HFFc6 (cell line): ENCODE measurements at places on chromosomes 3 and 15. TPM values are rescaled to one million over a fixed set of nuclear protein-coding genes. Genes with fewer than 3 reads are reported as not detected.

HDC gene
- total RNA-seq, result 0.07 TPM in 1 of 3 replicates, not detected in the others

GRCh38 chr15:27977696-27978095 lies 121.4 kb downstream of the OCA2 start:
- no peaks in the 10 kb centered on the region for H3K4me1 ChIP-seq
- H3K4me3 ChIP-seq, result no peak overlapping the region
- H3K27me3 ChIP-seq, result no peaks in the 10 kb centered on the region
- no peak for DNase-seq
- H3K36me3 ChIP-seq, result no peaks in the 10 kb centered on the region

- peaks cover 14% of the 10 kb centered on the region for H3K4me1 ChIP-seq
- H3K4me3 ChIP-seq, result no peak overlapping the region
Observed at GRCh38 chr15:26864664-26865191, 2.1 kb upstream of the GABRA5 start.

- no peaks in the 10 kb centered on the region for H3K36me3 ChIP-seq
- H3K27me3 ChIP-seq, result no peaks in the 10 kb centered on the region; the same call in 1 of the 2 replicates
- peaks cover 11% of the 10 kb centered on the region for H3K4me1 ChIP-seq
- H3K27ac ChIP-seq, result no peak overlapping the region
Observed at GRCh38 chr15:72155003-72155621, 36.9 kb downstream of the SENP8 start.

ZNF770 gene
- 35.2 to 36.4 TPM (median 36.4 TPM) in 3 replicates for total RNA-seq

- H3K36me3 ChIP-seq, result peaks cover 6% of the 10 kb centered on the region
- H3K27me3 ChIP-seq, result no peaks in the 10 kb centered on the region
- H3K4me1 ChIP-seq, result peaks cover 13% of the 10 kb centered on the region
- no peak overlapping the region for H3K4me3 ChIP-seq
- DNase-seq, result no peak
Observed at GRCh38 chr3:65448120-65448519, 590.6 kb downstream of the MAGI1 start.

- H3K4me1 ChIP-seq, result no peaks in the 10 kb centered on the region
- no peak overlapping the region for H3K4me3 ChIP-seq
- H3K27ac ChIP-seq, result no peak overlapping the region
- H3K27me3 ChIP-seq, result no peaks in the 10 kb centered on the region; the same call in 1 of the 2 replicates
- no peaks in the 10 kb centered on the region for H3K36me3 ChIP-seq
Observed at GRCh38 chr15:61518191-61518950, 289.3 kb upstream of the RORA start.

DNA sequence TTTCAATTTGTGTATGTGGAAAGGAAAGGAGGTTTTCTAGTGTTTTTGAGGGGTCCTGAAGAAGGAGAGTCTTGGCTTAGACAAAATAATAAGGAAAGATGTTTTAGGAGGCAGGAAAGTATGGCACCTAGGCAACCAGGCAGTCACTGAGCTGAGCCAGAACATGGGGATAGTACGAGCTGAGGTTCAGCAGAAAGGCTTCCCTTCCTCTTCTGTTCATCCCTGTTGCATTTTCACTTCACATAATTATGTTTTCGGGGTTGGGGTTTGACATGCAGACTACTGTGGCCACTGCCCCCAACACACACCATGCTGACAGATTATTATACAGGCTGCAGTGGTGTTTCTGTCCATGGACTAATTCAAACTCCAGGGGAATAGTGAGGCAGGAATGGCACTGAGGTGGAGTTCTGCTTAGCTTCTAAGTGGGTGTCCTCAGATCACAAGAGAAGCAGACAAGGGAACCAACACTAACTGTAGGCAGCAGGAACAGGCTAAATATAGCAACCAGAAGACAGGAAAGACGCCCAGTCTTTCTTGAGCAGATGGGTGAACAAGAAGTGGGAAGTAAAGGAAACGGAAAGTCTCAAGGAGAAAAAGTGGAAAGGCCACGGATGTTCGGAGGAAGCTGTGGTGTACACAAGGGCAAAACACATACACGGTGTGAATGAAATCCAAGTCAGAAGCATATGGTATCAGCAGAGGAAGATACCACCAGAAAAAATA lies 305.8 kb downstream of the PLCL2 start:
- no peak for DNase-seq
- no peaks in the 10 kb centered on the region for H3K4me1 ChIP-seq
- H3K4me3 ChIP-seq, result no peak overlapping the region

- H3K36me3 ChIP-seq, result peaks cover 36% of the 10 kb centered on the region
- H3K4me3 ChIP-seq, result no peak overlapping the region
- no peak overlapping the region for H3K27ac ChIP-seq
Observed at GRCh38 chr3:191390580-191390979, 60.3 kb upstream of the UTS2B start.

DNA sequence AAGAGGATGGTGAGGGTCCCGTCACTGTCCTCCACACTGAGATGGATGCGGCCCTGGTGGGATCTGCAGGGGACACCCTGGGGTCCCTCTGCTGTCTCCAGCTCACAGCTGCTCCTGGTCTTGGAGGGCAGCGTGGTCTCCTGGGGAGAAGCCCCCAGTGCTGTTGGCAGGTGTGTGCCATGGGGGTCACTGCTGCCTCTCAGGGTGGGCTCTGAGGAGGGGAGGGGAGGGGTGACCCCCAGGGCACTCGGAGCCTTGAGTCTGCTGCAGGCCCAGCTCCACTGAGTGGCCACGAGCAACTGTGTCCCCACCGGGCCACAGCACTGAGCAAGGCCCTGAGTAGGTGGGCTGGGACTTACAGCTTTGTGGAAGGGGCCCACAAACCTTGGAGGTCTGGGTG lies 34.7 kb downstream of the KLHL25 start:
- H3K4me1 ChIP-seq, result peaks cover 13% of the 10 kb centered on the region
- H3K4me3 ChIP-seq, result no peak overlapping the region
- no peak overlapping the region for H3K27ac ChIP-seq
- DNase-seq, result no peak
- H3K27me3 ChIP-seq, result no peaks in the 10 kb centered on the region

NEK4 gene
- 20.1 to 25.0 TPM (median 23.3 TPM) in 3 replicates for total RNA-seq

DNA sequence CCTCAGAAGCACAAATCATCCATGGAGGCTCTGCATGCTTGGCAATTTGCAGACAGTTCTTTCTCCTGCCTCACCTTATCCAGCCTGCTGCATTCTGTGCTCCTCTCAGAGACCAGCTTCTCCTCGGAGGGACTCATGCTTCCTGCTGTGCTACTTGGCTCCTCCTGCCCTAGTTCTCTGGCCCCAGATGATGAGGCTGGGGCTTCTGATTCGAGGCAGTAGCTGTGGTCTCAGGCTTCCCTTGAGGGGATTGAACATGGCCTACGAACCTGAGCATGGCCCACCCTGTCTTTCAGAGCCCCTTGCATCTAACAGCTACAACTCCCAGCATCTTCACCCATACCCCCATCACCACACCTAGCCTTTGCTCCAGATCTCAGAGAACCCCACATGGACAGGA lies 6.7 kb downstream of the VIPR1 start:
- no peaks in the 10 kb centered on the region for H3K36me3 ChIP-seq
- H3K27ac ChIP-seq, result no peak overlapping the region
- no peak for DNase-seq
- no peak overlapping the region for H3K4me3 ChIP-seq

DNA sequence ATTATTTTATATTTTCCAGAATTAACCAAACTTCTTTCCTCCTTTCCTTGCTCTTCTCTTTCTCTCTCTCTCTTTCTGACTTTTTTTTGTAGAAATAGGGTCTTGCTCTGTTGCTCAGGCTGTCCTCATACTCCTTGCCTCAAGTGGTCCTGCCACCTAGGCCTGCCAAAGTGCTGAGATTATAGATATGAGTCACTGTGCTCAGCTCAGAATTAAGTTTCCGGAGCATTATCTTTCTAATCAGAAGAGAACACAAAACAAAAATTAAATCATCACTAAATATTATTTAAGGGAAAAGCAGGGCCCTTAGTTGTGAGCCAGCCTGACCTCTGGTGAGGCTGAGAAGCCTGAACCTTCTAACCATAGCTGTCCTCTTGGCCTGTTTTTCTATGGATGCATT lies 168.2 kb downstream of the SOX2 start:
- peaks cover 5% of the 10 kb centered on the region; the same call in 1 of the 2 replicates for H3K36me3 ChIP-seq
- H3K27ac ChIP-seq, result no peak overlapping the region
- no peak for DNase-seq
- H3K27me3 ChIP-seq, result no peaks in the 10 kb centered on the region

GRCh38 chr15:89587955-89588354 lies 12.7 kb downstream of the TICRR start:
- no peak overlapping the region for H3K27ac ChIP-seq
- no peak overlapping the region for H3K4me3 ChIP-seq
- H3K27me3 ChIP-seq, result no peaks in the 10 kb centered on the region
- H3K36me3 ChIP-seq, result no peaks in the 10 kb centered on the region
- no peaks in the 10 kb centered on the region for H3K4me1 ChIP-seq

DNA sequence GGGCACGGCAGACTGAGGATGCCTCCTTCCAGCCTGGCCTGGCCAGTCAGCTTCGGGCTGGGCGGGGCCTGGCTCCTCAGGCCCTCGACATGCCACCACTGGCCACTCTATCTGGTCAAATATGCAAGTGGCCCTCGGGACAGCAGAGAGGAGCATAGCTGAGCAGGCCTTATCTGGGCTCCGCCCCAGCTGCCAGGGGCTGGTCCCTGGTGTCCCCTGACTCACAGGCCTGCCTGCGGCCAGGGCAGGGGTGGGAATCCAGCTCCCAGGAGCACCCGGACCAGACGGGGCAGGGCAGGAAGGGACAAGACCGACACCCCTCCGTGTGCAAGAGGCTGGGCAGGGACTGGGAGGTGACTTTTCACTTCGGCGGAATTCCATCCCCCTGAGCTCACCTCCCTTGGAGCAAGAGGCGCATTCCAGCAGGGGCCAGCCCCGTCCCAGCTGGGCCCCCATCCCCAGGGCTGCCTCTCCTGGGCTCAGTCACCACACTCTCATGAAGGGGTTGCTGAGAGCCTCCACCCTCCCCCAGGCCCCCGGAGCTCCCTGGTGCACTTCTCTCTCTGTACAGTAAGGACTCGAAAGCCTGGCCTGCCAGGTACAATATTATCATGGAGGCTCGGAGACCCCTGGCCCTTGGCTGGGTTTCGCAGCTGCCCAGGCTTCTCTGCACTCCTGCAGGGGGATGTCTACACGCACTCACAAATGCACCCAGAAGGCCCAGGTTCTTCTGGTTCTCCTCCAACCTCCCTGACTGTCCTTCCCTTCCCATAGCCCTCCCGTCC lies 29.5 kb downstream of the WNT7A start:
- H3K36me3 ChIP-seq, result no peaks in the 10 kb centered on the region
- no peaks in the 10 kb centered on the region for H3K4me1 ChIP-seq
- H3K27me3 ChIP-seq, result peaks cover 7% of the 10 kb centered on the region
- DNase-seq, result peak; percentile 1

DNA sequence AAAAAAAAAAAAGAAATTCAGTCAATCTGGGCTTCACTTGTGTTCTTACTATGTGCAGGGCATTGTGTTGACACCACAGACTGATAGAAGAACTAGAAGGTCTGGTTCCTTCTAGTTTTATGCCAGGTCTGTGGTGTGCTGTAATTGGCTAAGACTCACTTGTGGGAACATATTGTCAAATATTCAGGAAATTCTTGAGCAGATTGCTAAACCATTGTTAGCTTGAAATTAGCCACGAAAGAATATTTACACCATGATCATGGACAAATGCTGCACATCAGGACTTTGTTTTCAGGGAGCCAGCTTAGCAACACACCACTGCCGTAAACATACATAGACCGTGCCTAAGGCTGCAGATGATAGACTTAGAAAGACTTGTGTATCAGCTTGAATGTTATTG lies 74.6 kb downstream of the GTPBP8 start:
- DNase-seq, result no peak
- no peak overlapping the region for H3K27ac ChIP-seq
- H3K4me3 ChIP-seq, result no peak overlapping the region
- no peaks in the 10 kb centered on the region for H3K36me3 ChIP-seq
- H3K4me1 ChIP-seq, result peaks cover 12% of the 10 kb centered on the region
